ENCODE measurements at places on chromosomes 7 and 10. TPM values are rescaled to one million over a fixed set of nuclear protein-coding genes. Genes with fewer than 3 reads are reported as not detected.
A peak's percentile ranks its signal among the peaks of the same experiment; 100 is the strongest.

DNA sequence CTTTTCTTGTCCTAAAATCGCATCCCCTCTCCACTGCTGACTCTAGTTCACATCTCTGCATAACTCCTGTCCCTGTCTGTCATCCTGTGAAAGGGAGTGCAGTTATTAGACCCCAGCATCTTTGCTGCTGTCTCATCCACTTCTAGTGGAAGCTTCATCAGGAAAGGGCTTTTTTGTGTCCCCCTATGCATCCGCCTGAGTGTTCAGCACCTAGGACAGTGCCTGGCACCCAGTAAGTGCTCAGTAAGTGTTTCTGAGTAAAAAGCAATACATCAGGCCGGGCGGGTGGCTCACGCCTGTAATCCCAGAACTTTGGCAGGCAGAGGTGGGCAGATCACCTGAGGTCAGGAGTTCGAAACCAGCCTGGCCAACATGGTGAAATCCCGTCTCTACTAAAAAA, 211.8 kb upstream of the FOXK1 start:
- H3K36me3 ChIP-seq: no peaks in the 10 kb centered on the region
- H3K27ac ChIP-seq: no peak overlapping the region
- no peaks in the 10 kb centered on the region for H3K4me1 ChIP-seq
- no peak overlapping the region for H3K4me3 ChIP-seq
- no peaks in the 10 kb centered on the region for H3K27me3 ChIP-seq
- DNase-seq: peak; percentile 78

- H3K4me1 ChIP-seq: peaks cover 23% of the 10 kb centered on the region
- H3K36me3 ChIP-seq: no peaks in the 10 kb centered on the region
Measured at GRCh38 chr10:102645388-102645740, 1.1 kb downstream of the TRIM8 start.

Gene ERCC6
- total RNA-seq: 15.6 TPM

- DNase-seq: no peak
- no peaks in the 10 kb centered on the region for H3K27me3 ChIP-seq
- peaks cover 3% of the 10 kb centered on the region for H3K4me1 ChIP-seq
- no peak overlapping the region for H3K4me3 ChIP-seq
- peaks cover 14% of the 10 kb centered on the region for H3K36me3 ChIP-seq
Measured at GRCh38 chr10:72162978-72163377, 52.8 kb upstream of the ANAPC16 start.

- H3K27me3 ChIP-seq: no peaks in the 10 kb centered on the region
- peaks cover 47% of the 10 kb centered on the region for H3K36me3 ChIP-seq
- no peak for DNase-seq
- no peak overlapping the region for H3K27ac ChIP-seq
- H3K4me1 ChIP-seq: no peaks in the 10 kb centered on the region
Measured at GRCh38 chr7:130160455-130160854, 44.8 kb downstream of the TMEM209 start.

DNA sequence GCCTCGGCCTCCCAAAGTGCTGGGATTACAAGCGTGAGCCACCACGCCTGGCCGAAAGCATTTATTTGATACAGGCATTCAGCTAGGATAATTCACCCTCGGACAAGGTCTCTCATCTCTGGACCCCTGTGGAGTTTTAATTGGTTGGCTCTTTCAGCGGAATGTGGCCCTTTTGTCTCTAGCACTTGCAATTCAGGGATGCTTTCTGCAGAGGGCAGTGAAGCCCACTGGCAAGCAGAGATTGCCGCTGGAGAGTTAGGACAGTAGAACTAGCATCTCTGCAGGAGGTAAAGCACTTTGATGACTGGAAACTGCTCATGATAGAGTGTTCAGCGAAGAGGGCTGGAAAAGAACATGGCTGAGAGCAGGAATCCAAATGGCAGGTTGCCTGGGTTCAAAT, 62.0 kb downstream of the SUFU start:
- no peaks in the 10 kb centered on the region for H3K27me3 ChIP-seq
- no peaks in the 10 kb centered on the region for H3K4me1 ChIP-seq
- H3K27ac ChIP-seq: no peak overlapping the region
- no peak overlapping the region for H3K4me3 ChIP-seq
- DNase-seq: peak; percentile 93
- H3K36me3 ChIP-seq: no peaks in the 10 kb centered on the region

Gene TAS2R5
- 1.6 TPM for total RNA-seq

DNA sequence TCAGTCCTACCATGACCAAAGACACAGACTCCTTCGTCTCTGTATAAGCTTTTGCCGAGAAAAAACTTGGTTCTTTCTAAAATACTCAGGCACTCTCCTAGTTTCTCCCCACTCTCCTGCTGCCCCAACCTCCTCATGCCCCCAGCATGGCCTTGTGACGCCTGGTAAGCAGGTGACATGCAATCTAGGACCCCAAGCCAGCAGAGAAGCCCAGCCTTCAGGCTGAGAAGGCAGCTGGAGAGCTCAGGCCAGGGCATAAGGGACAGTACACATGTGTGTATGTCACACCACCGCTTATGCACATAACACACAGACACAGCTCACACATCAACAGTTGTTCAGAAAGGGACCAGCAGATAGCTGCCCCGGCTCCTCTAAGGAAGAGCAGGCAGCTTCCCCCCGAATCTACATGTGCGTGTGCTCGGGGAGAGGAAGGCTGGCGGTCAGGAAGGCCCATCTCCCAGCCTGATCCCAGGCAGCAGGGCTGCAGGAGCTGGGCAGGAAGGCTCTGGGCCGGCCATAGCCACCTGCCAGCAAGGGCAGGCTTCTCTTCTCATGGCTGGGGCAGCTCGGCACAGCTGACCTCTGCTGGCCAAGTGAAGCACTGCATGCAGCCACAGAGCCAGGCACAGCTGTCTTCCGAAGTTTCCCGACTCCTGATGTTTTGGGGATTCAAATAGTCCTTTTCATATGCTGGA, 8.5 kb downstream of the DDX56 start:
- H3K4me3 ChIP-seq: no peak overlapping the region
- no peak overlapping the region for H3K27ac ChIP-seq
- H3K36me3 ChIP-seq: peaks cover 60% of the 10 kb centered on the region
- H3K4me1 ChIP-seq: peaks cover 2% of the 10 kb centered on the region
- H3K27me3 ChIP-seq: no peaks in the 10 kb centered on the region

Gene CHST15
- total RNA-seq: 11.7 TPM

GRCh38 chr7:45061806-45062425, 26.9 kb downstream of the NACAD start:
- peaks cover 30% of the 10 kb centered on the region for H3K36me3 ChIP-seq
- DNase-seq: no peak
- H3K27me3 ChIP-seq: no peaks in the 10 kb centered on the region
- H3K4me3 ChIP-seq: no peak overlapping the region

Gene CYP2C19
- total RNA-seq: 0.22 TPM

- no peak overlapping the region for H3K27ac ChIP-seq
- no peak overlapping the region for H3K4me3 ChIP-seq
- H3K36me3 ChIP-seq: peaks cover 22% of the 10 kb centered on the region
- no peak for DNase-seq
Measured at GRCh38 chr7:106243893-106244292, 40.9 kb downstream of the NAMPT start.

GRCh38 chr7:106009503-106010226, 46.6 kb downstream of the CDHR3 start:
- H3K27ac ChIP-seq: peak overlapping the region; percentile 86
- DNase-seq: peak; percentile 99
- H3K36me3 ChIP-seq: no peaks in the 10 kb centered on the region
- H3K27me3 ChIP-seq: peaks cover 13% of the 10 kb centered on the region
- no peaks in the 10 kb centered on the region for H3K4me1 ChIP-seq
- H3K4me3 ChIP-seq: peak overlapping the region; percentile 37

DNA sequence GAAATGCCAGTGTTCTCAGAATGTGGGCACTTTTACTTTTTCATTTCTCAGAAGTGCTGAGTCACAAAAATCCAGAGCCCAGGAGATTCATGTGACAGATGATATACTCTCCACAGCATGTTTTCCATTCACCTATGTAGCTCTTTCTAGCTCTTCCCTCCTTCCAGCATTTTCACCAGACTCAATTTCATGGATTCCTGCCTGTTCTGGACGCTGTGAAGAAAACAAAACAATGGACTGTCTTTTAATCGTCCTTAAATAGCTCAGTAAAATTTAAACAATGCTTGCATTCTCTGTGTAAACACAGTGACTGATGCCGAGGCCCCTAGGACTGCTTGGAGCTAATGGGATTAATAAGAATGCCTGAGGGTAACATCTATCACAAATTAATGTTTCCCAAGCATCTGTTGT, 25.5 kb downstream of the ZNF713 start:
- peaks cover 15% of the 10 kb centered on the region for H3K36me3 ChIP-seq
- no peak for DNase-seq
- H3K27me3 ChIP-seq: no peaks in the 10 kb centered on the region
- no peak overlapping the region for H3K27ac ChIP-seq

- peak; percentile 92 for DNase-seq
- H3K4me1 ChIP-seq: peaks cover 4% of the 10 kb centered on the region
- H3K27ac ChIP-seq: no peak overlapping the region
- no peak overlapping the region for H3K4me3 ChIP-seq
- H3K27me3 ChIP-seq: no peaks in the 10 kb centered on the region
- H3K36me3 ChIP-seq: peaks cover 62% of the 10 kb centered on the region
Measured at GRCh38 chr7:873367-874002, 2.9 kb upstream of the GET4 start.

GRCh38 chr10:86659721-86660453, 5.5 kb downstream of the OPN4 start:
- peak; percentile 48 for DNase-seq
- no peak overlapping the region for H3K4me3 ChIP-seq
- no peak overlapping the region for H3K27ac ChIP-seq
- no peaks in the 10 kb centered on the region for H3K27me3 ChIP-seq
- no peaks in the 10 kb centered on the region for H3K36me3 ChIP-seq

DNA sequence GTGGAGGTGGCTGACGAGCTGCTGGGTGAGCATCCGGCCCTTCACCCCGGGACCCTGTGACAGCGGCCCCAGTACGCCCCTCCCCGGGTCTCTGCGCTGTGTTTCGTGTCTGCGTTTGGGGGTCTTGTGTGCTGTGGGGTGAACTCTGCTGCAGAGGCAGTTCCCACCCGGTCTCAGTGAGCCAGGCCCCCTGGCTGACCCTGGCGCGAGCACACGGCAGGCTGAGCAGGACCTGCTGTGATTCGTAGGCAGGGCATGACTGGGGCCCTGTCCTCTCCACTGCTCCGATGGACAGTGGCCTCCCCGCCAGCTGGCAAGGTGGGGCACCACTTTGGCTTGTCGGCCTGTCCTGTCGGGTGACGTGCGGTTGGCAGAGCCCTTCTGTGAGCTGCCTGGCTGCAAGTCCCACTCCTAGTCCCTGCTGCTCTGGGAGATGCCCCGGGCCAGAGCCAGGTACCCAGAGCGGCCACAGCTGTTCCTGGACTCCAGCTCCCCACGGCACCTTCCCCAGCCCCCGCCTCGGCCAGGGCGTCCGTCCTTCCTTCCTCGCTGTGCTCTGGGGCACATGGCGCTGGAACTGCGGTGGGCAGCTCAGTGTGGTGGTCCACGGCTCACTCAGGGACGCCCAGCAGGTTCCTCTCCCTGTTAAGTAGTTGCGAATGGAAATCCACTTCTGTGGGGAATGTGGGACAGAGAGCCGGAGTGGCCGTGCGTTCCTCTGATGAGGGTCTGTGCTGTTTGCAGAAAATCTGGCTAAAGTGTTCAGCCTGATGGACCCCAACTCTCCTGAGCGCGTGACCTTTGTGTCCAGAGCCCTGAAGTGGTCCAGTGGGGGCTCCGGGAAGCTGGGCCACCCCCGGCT, 10.5 kb downstream of the GET4 start:
- no peaks in the 10 kb centered on the region for H3K4me1 ChIP-seq
- no peak overlapping the region for H3K27ac ChIP-seq
- peaks cover 41% of the 10 kb centered on the region for H3K36me3 ChIP-seq

Gene ASZ1
- total RNA-seq: not detected

GRCh38 chr7:41333511-41333910, 369.4 kb downstream of the INHBA start:
- DNase-seq: no peak
- H3K27me3 ChIP-seq: no peaks in the 10 kb centered on the region
- H3K27ac ChIP-seq: no peak overlapping the region
- H3K36me3 ChIP-seq: no peaks in the 10 kb centered on the region
- H3K4me3 ChIP-seq: no peak overlapping the region

Gene POLD2
- 127 TPM for total RNA-seq

Gene SYT15B
- 0.33 TPM for total RNA-seq

DNA sequence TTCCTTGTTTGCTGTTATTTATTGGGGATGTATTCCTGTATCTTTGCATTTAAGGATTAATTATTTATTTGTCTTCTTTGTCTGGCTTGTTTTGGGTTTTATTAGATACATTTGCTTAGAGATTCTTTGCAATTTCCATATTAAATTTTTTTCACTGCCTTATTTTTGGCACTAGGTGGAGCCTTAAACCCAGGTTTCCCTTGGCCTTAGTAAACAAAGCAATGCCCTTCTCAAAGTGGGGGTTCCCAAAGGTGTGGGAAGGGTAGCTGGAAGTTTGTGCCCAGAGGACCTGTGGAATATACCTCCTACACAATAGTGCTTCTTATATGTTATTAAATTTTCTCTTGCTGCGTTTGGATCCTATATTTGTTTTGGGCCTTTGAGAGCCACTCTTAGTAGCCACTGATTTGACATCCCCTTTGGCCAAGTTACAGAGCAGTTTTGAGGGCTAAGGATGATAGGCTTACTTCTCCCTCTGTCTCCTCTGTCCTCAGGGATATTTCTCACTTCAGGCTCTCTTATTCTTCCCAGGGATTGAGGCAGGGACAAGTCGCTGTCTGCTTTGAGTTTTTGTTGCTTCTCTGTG, 162.3 kb downstream of the ITGB1 start:
- peak; percentile 52 for DNase-seq
- H3K27me3 ChIP-seq: no peaks in the 10 kb centered on the region
- no peak overlapping the region for H3K27ac ChIP-seq
- no peaks in the 10 kb centered on the region for H3K4me1 ChIP-seq

GRCh38 chr10:21724687-21725367, 190.8 kb downstream of the MLLT10 start:
- peak overlapping the region; percentile 61 for H3K27ac ChIP-seq
- peaks cover 32% of the 10 kb centered on the region for H3K4me1 ChIP-seq
- H3K27me3 ChIP-seq: no peaks in the 10 kb centered on the region

Gene LAMB1
- total RNA-seq: 192 TPM

- H3K4me1 ChIP-seq: peaks cover 3% of the 10 kb centered on the region
- H3K4me3 ChIP-seq: no peak overlapping the region
- no peaks in the 10 kb centered on the region for H3K36me3 ChIP-seq
- no peak for DNase-seq
Measured at GRCh38 chr10:105682911-105683310, 1041.8 kb downstream of the SORCS3 start.

DNA sequence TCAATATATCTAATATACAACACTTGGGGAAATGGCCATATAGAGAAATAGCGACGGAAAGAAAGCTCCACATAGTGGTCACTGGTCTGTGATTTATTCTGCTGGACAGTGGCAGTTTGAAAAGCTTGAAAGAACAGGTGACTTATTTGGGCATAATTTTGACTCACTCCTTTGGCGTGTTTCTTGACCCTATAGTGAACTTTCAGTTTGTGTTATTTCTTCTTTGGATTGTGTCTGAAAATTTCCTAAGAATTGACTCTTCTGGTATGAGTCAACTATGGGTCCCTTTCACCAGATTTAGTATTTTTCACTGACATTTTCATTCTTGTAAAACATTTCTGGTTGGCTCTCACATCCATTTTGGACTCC, 25.8 kb upstream of the IMMP2L start:
- H3K4me3 ChIP-seq: no peak overlapping the region
- no peaks in the 10 kb centered on the region for H3K4me1 ChIP-seq
- H3K27ac ChIP-seq: no peak overlapping the region
- H3K36me3 ChIP-seq: no peaks in the 10 kb centered on the region
- no peak for DNase-seq

GRCh38 chr10:120940299-120940900, 89.2 kb downstream of the WDR11 start:
- no peaks in the 10 kb centered on the region for H3K4me1 ChIP-seq
- no peak overlapping the region for H3K4me3 ChIP-seq
- DNase-seq: peak; percentile 78
- H3K27me3 ChIP-seq: no peaks in the 10 kb centered on the region

GRCh38 chr10:133060022-133060421, 27.7 kb upstream of the ADGRA1 start:
- H3K27me3 ChIP-seq: no peaks in the 10 kb centered on the region
- H3K36me3 ChIP-seq: no peaks in the 10 kb centered on the region
- H3K4me3 ChIP-seq: no peak overlapping the region
- DNase-seq: no peak
- no peak overlapping the region for H3K27ac ChIP-seq
- H3K4me1 ChIP-seq: no peaks in the 10 kb centered on the region

Data from endodermal cell (in vitro differentiated cells).